Activated CD4-positive, alpha-beta T cell treated with anti-CD3 and anti-CD28 coated beads for 24 hours (primary cell): ENCODE measurements at places on chromosomes 7 and 10.

GRCh38 chr10:5291501-5292195 is 73.1 kb upstream of the UCN3 start:
- DNase-seq: peak; percentile 44

DNA sequence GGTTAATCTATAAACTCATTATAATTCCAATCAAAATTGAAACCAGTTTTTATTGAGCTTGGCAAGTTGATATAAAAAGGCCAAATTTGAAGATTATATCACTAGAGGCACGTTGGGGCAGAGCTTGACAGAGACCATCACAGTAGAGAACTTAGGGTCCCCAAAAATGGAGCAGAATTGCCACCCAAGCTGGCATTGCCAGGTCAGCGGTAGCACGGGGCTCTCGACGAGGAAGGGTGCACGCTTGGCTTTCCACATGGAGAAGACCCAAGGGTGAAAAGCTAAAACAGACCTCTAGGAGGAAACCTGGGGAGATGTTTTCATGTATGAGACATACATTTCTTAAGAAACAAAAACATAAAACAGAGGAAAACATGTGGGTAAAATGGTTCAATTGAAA is 4.3 kb upstream of the JAKMIP3 start:
- DNase-seq: no peak

- no peak for DNase-seq
Observed at GRCh38 chr10:131979336-131979735, 2.4 kb downstream of the BNIP3 start.

DNA sequence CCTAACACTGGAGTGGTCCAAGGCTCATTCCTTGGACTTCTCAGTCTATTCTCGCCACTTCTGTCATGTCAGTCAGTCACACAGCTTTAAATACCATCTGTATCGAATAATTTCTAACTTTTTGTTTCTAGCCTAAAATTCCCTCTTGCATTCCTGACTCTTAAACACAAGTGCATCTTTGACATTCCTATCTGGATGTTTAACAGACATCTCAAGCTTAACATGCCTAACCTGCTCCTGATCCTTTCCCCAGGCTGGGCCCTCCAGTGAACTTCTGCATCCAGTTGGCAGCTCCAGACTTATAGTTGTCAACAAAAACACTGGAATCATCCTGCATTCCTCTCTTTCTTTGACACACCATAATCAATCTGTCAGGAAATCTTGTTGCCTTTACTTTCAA is 4.5 kb upstream of the ABCB4 start:
- no peak for DNase-seq

DNA sequence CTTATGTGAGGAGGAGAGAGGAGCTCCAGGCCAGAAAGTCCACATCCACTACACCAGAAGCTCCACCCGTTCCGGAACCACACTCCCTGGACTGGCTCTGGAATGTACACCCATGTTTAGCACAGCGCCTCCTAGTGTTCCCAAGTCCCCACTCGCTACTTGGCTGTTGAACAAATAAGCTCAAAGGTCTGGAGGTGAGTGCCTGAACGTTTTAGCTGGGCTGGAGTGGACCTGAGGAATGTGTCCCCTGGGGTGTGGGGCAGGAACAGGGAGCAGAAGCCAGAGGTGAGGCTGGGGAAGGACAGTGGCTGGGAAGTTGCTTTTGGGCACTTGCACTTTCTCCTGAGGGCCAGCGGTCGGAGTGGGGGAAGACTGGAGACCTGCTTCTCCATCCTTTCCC is 164.1 kb upstream of the CDCA7L start:
- DNase-seq: peak; percentile 5

DNA sequence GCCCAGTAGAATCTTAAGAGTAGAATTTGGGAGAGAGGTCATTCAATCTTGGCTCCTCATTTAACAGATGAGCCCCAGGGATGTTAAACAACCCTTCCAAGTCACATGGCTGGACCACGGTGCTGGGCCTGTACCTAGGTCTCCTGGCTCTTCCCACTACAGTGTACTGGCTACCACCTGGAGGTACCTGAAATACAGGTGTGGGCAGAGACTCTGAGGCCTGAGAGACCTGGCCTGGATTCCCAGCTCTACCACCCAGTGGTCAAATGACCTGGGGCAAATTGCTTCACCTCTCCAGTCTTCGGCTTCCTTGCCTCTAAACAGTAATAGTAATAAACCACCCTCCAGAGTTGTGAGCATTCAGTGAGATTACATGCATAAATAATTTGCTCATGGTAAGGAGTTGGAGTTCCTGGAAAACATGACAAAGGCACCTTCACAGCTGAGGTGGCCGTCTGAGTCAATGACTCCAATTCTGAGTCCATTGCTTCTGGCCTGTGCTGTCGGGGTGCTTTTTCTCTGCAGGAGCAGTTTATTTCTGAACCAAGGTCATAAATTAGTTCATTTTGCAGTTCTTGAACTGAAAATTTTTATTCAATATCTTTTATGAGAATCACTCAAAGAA is 2.7 kb downstream of the GOT1 start:
- DNase-seq: no peak

DNA sequence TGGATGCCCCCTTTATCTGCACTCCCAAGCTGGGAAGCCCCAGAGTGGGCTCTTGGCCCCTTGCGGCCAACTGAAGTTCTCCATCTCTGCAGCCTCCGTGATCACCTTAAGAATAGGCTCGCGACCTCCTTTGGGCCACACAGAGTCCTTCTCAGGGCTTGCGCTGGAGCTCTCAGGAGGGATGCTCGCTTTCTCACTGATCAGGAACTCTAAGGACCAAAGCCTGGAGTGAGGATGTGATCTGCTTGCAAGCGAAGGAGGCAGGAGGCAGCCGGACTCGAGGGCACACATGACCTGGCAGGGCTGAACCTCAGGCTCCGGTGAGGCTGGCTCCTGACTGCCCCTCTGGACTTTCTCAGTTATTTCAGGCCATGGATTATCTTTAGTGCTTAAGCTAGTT is 192.1 kb upstream of the MKI67 start:
- DNase-seq: no peak

DNA sequence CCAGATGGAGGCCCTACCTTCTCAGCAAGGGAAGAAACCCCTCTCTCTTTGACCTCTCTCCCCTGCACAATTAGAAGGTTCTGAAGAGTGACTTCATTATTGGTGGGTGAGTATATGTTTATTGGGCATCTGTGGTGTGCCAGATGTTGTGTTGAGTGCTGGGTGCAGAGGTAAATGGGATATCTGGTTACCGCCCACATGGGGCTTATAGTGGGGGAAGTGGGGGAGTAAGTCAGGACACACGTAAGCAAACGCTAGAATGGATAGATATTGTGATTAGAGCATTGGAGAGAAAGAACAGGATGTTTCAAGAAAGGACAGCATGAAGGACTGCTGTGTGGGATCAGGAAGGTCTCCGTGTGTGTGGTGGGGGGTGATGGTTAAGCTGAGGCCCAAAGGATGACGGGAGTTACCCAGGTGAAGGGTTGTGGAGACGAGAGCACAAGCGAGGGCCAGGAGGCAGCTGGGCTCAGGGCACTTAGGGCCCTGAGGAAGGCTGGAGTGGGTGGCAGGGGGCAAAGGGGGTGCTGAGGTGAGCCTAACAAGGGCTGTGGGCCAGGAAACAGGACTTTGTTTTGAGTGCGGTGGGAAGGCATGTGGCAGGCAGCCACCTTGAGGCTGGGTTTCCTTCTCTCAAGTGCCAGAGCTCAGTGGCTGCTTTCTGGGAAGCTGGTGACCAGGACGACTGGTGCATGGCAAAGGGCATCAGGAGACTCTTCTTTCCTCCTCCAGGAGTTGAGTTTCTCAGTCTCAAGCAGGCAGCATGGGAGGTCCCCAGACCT is 299.9 kb downstream of the RPS24 start:
- no peak for DNase-seq

DNA sequence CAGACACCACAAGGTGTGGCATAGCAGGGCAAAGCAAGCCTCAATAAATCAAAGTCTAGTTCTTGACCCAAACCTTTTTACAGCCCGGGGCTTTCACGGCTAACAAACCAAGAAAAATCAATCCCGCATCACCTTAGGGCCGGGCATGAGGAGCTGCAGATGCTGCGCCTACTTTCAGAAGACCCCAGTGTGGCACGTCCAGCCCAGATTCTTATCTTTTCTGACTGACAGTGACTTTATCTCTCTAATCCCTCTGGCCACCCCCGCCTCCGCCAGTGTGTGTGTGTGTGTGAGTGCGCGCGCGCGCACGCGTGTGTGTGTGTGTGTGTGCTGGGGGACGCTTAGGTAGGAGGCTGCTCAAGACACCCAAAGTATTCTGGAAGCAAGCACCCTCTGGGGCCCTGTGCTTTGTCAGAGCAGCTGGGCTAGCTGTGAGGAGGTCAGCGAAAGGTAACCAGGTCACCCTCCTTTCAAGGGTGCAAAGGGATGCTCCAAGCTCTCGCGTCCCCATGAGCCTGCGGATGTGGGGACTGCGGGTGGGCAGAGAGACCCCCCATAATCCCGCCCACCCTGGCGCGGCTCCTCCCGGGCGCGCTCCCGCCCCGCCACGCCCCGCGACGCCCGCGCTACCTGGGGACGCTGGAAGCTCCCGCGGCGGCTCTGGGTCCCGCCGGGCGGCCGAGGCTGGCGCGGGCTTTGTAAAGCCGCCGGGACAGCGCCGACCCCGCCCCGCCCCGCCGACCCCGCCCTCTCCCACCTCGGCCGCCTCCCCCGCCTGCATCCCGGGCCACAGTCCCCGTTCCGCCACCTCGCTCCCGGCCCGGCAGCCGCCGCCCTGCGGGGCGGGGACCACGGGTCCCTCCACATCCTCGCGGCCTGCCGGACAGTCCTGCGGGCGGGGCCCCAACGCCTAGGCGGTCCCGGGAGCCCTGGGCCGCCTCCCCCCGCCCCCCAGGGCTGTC is 57.1 kb upstream of the RHOBTB1 start:
- DNase-seq: no peak

DNA sequence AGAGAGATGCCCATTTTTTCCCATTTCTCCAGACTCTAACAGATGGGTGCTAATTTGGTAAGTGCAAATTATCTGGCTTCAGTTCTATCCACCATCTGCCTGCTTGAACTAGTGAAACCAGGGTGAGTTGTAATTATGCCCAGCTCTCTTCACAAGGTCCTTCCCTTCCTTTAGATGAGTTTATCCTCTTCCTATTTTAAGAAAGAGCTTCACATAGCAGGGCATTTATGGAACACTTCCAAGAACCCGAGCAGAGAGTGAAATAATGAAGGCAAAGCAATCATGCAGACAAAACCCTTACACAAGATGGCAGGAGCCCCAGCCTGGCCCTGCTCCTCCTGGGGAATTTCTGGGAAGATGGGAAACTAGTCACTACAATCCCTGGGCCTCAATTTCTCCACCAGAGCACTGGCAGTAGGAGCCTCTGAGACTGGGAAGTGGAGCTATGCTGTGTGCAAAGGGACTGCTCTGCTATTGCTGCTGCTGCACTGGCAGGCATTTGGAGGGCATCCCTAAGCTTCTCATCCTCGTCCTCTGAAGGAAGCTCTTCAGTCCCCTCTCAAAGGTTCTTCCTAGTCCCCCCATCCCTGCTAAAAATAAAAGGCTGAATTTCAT is 33.7 kb upstream of the PLXNA4 start:
- no peak for DNase-seq
